Erythroblast (primary cell): ENCODE measurements at places on chromosomes 3 and 15.

DNA sequence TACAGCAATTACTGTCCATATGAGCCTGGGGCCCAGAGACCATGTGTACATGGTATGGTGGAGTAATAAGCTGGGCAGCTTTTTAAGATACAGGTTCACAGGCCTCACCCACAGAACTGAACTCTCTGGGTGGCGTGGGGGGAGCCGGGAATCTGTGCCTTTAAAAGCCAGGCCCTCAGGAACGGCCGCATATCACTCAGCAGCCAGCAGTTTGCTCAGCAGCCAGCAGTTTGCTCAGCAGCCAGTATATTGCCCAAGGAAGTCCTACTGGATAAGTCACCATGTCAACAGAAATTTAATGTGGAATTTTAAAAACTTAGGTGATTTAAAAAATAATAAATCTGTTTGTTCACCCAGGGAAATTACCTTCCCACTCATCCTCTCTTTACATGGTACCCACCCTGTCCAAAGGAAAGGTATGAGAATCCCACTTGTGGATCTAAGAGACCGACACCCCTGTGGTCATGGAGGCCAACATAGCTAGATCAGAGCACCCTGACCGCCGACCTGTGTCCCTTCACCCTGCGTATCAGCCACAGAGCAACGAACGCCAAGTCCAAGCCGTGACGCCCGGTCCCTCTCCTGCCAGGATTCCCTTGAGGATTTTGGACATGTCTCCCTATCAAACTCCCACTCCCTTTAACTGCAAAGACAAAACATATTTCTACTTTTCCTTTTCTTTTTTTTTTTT lies 95.7 kb upstream of the CHRM5 start:
- no peak for DNase-seq

DNA sequence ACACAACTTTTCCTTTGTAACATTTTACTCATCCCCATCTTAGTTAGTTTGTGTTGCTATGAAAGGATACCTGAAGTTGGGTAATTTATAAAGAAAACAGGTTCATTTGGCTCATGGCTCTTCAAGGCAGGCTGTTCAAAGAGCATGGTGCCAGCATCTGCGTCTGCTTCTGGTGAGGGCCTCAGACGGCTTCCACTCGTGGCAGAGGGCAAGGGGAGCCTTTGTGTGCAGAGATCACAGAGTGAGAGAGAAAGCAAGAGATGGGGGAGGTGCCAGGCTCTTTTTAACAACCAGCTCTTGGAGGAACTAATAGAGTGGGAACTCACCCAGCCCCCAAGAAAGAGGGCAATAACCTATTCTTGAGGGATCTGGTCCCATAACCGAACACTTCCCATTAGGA lies 23.1 kb downstream of the PLA2G4F start:
- no peak for DNase-seq

DNA sequence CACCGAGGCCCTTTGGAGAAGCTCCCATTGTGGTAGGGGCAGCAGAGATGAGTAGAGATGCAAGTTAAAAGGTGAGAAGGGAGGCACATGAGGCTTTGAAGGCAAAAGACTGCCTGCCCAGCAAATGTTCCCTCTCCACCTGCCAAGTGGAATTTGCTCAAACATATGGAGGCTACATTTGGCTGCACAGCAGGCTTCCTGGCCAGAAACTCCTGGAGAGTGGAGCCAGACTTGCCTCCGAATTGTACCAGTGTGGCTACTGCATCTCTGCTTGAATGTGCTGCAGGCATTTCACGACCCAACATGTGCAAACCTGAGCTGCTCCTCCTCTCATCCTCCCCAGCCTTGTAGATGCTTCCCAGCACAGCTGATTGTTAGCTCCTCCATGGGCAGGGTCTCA lies 229.2 kb downstream of the ZNF621 start:
- DNase-seq = no peak

GRCh38 chr15:71290881-71291635 lies 175.8 kb downstream of the THSD4 start:
- no peak for DNase-seq

DNA sequence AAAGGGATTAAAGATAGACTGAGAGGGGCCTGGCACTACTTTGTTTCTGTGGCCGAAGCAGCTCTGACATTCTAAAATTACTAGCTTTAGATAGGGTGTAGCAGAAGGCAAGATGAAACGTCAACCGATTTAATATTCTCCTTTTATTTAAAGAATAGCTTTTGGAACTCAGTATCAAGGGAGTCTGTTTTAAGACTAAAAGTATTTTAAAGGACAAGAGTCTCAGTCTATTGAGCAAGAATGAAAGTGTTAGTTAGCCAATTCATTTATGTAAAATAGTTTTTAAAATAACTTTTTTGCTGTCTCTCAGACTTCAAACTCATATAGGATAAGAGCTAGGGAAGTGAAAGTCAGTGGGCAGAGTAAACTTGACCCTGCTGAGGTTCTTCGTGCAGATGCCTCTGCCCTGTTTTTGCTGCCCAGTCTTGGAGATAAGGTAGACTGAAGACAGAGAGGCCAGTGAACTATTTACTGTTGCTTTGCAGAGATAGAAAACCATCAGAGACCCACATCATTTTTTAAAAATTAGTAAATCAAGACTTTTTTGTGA lies 1090.9 kb downstream of the ROBO2 start:
- DNase-seq = no peak

DNA sequence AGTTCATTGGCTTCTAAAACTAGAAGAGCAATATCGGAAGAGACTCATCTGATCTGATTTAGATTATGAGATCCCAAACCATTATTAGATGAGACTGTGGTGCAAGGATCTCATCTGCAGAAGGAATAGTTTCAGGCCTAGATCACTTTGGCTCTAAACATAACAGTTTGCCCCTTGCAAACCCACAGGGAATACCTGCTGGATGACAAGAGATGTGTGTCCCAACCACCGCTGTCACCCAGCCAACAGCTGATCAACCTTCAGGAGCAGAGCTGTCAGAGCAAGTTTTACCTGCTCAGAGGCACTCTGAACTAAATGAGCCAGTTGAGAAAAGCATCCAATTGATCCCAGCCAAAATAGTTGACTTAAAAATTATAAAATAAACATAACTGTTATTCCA lies 64.0 kb upstream of the ST3GAL6 start:
- DNase-seq = no peak

DNA sequence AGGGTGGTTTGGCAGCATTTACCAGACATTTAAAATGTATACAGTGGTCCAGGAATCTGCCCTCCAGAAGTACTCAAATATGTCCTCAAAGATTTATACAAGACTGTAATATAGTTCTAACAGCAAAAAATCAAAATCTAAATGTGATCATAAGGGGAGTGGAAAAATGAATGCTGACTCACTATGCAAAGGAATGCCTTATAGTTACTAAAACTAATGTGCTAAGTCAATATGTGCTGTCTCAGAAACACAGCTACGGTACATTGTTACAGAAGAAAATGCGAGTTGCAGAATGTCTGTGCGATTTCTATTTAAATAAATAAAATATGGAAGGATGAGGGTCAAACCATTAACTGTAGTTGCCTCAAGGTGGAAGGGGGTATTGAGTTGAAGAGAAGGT lies 230.1 kb upstream of the UBE2E1 start:
- no peak for DNase-seq

DNA sequence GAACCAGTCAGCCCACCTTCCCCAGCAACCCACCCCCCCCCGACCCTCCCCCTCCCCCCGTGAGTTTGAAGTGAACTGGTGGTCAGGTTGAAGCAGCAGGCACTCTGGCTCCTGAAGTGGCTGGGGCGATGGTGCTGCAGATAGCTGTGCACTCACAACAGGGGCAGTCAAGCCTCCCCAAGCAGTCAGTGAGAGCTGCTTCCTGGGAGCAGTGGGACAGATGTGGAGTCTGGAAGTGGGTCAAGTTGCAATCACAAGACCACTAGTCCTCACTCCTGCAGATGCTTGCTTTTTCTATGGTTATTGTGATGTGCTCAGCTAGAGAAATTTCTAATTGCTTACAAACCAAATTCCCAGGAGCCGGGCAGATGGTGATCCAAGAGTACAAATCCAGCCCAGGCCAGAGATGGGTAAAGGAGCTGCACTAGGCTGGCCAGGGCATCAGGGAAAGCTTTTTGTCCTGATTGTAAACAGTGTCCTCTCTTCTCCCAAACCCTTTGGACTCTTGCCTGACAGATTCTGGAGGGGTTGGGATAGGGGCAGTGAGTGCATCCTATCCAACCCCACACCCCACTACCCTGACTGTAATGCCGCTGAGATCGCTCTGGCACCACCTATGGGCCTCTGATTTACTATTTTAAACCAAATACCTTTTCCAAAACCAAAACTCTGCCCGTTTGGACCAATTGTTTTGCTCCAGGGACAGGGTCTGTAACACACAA lies 9.8 kb upstream of the CLPX start:
- no peak for DNase-seq

GRCh38 chr15:100308213-100308600 lies 33.6 kb downstream of the ADAMTS17 start:
- no peak for DNase-seq

GRCh38 chr3:161540594-161540993 lies 44.0 kb downstream of the OTOL1 start:
- DNase-seq = no peak

- DNase-seq = no peak
Measured at GRCh38 chr3:95148107-95148506, 1085.2 kb downstream of the NSUN3 start.

- no peak for DNase-seq
Measured at GRCh38 chr3:177468816-177469215, 271.5 kb upstream of the TBL1XR1 start.

- no peak for DNase-seq
Measured at GRCh38 chr3:149058602-149059001, 27.7 kb downstream of the HLTF start.

DNA sequence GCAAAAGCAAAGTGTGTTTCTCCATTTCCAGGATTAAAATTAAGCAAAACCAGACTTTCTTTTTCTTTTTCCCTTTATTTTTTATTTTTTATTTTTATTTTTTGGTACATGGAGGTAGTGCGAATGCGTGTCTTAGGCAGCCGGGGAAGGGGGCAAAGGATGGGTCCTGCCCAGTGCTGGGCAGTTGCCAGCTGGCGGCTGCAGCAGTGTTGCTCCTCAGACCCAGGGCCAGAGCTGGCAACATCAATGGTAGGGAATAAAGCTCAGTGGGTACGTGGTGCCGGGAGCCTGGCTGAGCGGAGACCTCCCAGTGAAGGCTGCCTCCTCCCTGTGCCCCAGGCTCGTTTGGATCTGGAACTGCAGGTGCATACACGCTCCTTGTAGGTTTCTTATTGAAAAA lies 46.3 kb downstream of the POLR2M start:
- no peak for DNase-seq

DNA sequence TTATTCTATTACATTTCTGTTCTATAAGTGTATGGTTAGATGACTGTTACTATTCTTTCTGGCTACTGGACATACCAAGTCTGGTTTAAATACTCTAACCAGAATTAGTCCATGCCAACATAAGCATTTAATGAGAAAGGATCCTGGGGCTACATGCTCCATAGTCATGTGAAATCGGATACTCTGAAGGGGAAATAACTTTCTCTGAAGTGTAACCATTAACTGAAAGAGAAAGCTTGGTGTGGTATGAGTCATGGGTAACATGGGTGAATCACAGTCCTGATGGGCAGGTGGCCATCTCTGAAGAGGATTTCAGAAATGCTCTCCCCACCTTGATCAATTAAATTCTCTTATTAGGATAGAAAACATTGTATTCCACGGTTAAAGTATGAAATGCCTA lies 69.4 kb downstream of the FHIT start:
- no peak for DNase-seq

GRCh38 chr3:141122455-141123030 lies 71.4 kb downstream of the SPSB4 start:
- no peak for DNase-seq

DNA sequence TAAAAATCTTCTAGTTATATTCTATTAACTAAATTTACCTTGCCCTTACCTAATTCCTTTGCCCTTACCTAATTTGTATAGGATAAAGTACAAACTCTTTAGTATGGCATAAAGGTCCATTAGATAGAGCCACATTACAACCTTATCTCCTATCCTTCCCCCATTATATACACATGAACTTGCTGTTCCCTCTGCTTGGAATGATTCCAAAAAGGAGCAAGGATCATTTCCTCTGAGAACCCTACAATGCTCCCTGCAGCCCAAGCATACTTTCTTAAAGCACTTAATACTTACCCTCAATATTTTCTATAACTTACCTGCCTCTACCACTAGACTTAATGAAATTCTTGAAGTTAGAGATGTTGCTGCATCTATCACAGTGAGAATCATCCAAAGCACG lies 118.9 kb upstream of the CCDC54 start:
- DNase-seq = no peak

GRCh38 chr3:8529181-8529637 lies 27.6 kb downstream of the LMCD1 start:
- DNase-seq = no peak

DNA sequence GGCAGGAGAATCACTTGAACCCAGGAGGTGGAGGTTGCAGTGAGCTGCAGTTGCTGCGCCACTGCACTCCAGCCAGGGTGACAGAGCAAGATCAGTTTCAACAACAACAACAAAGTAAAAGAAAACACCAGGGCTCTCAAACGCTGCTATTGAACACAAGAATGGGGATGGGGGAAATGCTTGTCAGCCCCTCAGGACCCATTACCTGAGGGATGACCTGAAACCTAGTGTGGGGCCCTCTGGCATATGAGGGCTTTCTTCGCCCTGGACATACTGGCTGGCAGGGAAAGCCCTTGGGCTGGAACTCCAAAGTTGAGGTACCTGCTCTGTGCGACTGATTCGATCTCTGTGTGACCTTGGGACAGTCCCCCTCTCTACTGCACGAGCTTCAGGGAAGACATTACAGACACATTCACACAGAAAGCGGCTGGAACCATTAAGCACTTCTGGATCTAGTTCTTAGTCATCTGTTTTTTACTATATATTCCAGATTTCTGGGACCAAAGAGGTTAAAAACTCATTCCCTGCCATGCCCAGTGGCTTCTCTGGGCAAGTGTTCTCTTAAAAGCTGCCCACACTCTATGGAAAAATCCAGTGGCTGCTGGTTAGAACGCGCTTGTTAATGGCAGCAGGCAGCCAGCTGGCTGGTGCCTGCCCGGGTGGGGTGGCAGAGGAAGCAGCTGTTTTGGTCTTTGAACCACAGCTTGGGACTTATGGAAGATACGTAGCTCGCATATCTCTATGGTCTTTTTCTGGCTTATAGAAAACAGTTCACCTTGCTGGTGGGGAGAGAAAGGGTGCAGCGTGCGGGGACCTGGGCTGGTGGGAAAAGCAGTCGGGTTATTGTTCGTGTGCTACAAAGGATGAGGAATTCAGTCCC lies 57.2 kb downstream of the ATP1B3 start:
- DNase-seq = no peak
